ENCODE measurements at places on chromosomes 12 and 14. TPM values are rescaled to one million over a fixed set of nuclear protein-coding genes. Genes with fewer than 3 reads are reported as not detected.

DNA sequence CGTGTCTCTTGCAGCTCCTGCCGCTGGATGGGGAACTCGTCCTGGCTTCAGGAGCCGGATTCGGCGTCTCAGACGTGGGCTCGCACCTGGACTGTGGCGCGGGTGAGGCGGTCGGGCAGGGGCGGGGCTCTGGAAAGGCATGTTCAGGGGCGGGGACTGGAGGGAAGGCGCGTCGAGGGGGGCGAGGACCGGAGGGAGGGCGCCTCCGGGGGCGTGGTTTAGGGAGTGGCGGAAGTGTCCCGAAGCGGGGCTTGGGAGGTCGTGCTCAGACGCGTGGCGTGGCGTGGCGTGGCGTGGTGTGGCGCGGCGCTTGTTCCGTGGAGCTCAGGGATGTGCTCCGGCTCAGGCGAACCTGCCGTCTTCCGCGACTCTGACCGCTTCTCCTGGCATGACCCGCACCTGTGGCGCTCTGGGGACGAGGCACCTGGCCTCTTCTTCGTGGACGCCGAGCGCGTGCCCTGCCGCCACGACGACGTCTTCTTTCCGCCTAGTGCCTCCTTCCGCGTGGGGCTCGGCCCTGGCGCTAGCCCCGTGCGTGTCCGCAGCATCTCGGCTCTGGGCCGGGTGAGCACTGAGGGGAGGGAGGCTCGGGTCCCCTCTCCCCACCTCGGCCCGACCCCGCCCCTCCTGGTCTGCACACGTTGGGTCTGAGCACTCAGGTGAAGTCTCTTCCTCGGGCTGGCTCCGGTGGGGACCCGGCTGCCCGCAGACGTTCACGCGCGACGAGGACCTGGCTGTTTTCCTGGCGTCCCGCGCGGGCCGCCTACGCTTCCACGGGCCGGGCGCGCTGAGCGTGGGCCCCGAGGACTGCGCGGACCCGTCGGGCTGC, 6.2 kb downstream of the AMN start:
- DNase-seq: peak; percentile 81

GRCh38 chr14:91041450-91041849, 19.0 kb downstream of the RPS6KA5 start:
- DNase-seq: no peak

GRCh38 chr12:128015276-128015675, 251.7 kb upstream of the TMEM132C start:
- DNase-seq: no peak

DNA sequence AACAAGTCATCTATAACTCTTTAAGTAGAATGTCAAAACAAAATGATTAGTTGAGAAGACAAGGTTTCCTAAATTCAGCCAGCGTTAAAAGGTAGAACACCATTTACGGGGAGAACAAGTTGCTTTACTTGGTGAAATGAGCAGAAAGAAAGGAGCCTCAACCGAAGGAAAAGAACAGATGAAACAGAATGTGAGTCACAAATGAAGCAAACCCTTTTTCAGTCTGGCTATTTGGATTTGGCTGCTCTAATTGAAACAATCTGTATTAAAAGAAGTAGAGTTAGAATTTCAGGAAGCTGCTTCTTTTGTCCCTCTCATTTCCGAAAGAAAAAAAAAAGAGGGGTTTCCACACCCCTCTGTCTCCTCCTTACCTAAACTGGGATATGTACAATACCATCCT, 34.6 kb downstream of the CEP128 start:
- DNase-seq: no peak

The DNAI7 gene
- 0.32 TPM for polyA plus RNA-seq

The BEGAIN gene
- 1.4 TPM for polyA plus RNA-seq

- DNase-seq: peak; percentile 1
Observed at GRCh38 chr14:104142946-104143470, 4.6 kb downstream of the KIF26A start.

DNA sequence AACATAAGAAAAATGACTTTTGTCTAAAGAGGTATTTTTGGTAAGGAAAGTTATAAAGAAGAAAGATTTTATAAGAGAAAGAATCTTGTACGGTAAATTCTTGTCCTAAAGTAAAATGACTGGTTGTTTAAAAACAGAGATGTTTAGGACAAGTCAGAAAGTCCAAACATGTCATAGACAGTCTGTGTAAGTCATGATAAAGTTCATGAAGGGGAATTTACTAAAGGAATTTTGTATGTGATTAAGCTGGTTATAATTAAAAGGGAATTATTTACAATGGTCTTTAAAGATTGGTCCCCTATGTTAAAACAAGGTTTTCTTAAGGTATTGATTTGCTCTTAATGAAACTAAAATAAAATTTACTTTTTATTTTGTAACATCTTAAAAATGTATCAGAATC, 269.4 kb upstream of the CCDC196 start:
- DNase-seq: no peak

The ENDOU gene
- 0.45 TPM for polyA plus RNA-seq

The MAPK1IP1L gene
- 31.4 TPM for polyA plus RNA-seq

The TMEM253 gene
- polyA plus RNA-seq: 0.57 TPM

DNA sequence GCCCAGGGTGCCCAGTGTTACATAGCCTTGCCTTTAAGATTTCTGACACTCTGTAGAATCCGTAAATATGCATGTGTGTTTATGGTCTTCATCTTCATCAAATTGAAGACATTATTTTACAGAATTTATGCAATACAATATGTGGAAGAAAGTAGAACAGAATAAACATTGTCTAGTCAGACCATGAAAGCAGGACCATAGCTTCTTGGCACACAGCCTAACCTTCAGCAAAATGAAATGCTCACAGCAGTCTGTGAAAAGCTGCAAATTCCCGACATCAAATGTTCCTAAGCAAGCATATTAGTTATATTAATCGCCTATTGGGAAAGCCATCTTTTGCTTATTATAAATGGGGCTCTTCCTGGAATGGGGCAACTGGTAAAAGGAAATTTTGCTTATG, 111.3 kb upstream of the GARIN2 start:
- no peak for DNase-seq

DNA sequence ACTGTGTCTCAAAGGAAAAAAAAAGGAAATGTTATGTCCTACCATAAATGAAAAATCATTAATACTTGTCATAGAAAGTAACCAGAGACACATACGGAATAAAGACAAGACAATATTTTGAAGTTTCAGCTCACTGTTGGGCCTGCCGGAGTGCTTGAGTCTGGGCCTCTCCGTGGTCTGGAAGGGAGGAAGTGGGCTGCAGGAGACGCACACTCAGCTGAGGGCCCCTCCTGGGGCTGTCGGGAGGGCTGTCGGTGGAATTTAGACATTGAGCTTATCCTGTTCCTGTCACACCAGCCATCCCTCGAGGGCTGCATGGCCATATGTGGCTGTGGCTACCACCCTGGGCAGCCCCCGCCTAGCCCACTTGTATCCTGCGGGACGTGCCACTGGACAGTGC, 80.6 kb downstream of the DDX51 start:
- no peak for DNase-seq

DNA sequence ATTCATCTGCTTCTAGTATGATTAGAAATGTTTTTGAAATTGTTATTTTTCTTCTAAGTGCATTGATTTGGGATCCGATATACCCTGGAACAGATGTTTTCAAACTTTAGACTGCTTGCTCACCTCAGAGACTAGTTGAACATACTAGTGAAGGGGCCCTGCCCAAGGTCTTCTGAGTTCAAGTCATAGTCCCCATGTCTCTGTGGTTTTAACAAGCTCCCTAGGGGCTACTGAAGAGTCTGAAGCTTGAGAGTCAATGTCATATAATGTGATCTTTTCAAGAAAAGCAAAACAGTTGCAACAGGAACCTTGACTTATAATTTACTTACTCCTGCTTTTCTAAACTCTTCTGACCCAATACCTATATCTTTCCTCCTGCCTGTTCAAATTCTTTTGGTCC, 7.5 kb upstream of the UBE2N start:
- DNase-seq: no peak

The VDR gene
- 0.27 TPM for polyA plus RNA-seq

GRCh38 chr12:48997719-48998496, 1.3 kb downstream of the DDN start:
- no peak for DNase-seq

Data from right cardiac atrium (tissue), 5 donors.